Activated naive CD4-positive, alpha-beta T cell (primary cell): ENCODE measurements at places on chromosomes 2 and 18.

DNA sequence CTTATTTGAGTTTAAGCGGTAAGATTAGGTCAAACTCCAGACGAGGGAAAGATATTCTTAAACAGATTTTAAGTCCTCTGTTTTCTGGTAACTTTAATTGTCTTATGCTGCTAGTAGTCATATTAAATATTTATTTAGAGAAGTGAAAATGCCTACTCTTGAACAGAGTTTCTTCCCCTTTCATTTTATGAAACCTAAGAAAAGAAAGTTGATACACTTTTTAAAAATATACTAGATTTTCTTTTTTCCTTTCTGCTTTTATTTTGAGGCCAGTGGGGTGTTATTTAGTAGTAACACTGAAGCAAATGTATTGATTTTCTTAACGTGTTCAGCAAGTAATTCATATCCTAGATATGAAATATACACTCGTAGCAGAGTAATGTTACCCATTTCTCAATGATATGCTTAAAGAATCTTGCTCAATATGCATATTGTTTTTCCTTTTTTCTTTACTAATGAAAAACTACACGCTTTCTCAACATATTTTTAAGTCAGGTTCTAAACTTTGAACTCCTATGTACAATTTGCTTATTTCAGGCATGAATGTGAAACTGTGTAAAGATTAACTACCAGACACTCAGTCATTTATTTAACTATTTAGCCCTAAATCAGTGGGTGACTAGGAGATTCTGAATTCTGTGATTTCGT, 691 bp downstream of the KYNU start:
- DNase-seq: no peak

DNA sequence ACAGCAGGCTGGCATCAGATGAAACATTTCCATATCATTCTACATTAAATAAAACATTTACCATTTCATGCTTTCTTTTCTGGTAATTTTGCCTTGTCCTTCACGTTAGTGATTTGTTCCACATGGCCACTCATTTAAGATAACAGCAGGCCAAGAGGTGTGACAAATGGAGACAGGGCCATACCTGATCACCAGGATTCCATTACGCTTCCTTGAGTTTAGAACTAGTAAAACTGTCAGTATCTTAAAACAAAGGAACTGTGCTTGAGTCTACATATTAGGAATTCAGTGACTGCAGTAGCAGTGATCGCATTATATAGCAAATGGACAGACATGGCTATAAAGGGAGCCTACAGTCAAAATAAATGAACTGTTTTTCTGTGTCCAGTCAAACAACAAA, 155.1 kb upstream of the FSHR start:
- DNase-seq: no peak

- no peak for DNase-seq
Observed at GRCh38 chr2:138277062-138277461, 224.5 kb upstream of the SPOPL start.

GRCh38 chr2:70523996-70524965, 29.3 kb downstream of the TGFA start:
- no peak for DNase-seq

DNA sequence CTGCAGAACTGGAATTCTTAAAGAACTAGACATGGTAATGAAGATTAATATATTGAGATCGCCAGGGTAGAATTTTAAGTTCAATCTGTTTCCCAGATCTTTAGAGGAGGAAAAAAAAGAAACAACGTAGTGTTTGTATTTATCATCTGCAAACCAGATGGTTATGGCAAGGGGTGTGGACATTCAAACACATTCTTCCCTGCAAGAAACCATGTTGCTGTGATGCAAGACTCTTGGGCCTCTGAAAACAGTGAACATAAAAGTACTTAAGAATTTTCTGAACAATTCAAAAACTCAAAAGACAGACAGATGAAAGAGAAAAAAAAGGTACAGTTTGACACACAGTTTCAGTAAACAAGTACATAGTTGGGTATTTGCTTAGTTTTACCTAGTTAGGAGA, 35.6 kb downstream of the COL5A2 start:
- DNase-seq: no peak

GRCh38 chr2:84768840-84769239, 112.0 kb downstream of the TRABD2A start:
- DNase-seq: no peak

DNA sequence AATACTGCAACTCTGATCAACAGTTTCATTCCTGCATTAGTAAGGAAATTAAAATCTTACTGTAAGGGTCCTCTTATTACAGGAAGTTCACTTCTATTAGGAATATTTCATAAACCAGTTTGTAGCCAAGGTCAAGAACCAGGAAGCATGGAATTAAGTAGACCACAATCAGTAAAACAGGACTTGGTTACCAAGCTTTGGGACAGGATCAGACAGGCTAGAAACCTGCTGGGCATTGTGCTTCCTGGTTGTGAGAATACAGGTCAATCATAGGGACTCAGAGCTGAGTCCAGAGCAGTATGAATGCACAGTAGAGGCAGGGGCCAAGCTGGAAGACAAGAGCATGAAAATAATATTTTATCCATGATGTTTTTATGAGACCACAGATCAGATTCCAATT, 248.0 kb downstream of the IKZF2 start:
- DNase-seq: no peak

- no peak for DNase-seq
Observed at GRCh38 chr18:57918601-57919000, 115.5 kb upstream of the ATP8B1 start.

- DNase-seq: no peak
Observed at GRCh38 chr18:64416990-64417389, 268.1 kb upstream of the LINC00305 start.

DNA sequence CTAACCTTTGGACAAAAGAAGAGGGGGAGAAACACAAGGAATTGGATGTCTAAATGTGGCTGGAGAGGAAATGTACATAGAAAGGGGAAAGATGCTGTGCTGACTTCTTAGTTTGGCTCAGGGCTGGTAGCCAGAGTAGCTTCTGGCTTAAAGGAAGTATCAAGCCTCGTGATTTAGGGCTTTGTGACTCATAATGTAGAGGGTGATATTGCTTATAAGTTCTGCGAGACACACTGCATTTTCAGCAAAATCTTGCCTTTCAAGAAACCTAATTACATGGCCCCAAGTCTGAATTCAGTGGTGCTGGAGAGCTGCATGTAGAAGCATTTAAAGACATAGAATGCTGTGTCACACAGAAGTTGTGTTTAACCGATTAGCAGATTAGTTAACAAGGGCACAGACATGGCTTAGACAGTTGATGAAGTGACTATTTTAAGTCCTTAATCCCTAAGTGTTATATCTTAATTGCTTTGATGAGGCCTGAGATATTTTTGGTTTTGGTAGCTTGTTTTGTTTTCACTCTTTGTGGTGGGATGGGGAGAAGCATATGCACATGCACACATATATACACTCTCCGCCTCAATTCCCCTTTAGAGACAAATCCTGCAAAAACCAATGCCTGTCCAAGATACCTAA, 66.4 kb downstream of the EPAS1 start:
- no peak for DNase-seq

GRCh38 chr2:3180082-3180908, 197.3 kb downstream of the EIPR1 start:
- DNase-seq: no peak

- DNase-seq: no peak
Observed at GRCh38 chr2:176097820-176098365, 1.7 kb upstream of the HOXD12 start.

- no peak for DNase-seq
Observed at GRCh38 chr2:24708537-24709152, 84.5 kb downstream of the PTRHD1 start.

GRCh38 chr2:160252278-160252887, 52.3 kb upstream of the ITGB6 start:
- no peak for DNase-seq

DNA sequence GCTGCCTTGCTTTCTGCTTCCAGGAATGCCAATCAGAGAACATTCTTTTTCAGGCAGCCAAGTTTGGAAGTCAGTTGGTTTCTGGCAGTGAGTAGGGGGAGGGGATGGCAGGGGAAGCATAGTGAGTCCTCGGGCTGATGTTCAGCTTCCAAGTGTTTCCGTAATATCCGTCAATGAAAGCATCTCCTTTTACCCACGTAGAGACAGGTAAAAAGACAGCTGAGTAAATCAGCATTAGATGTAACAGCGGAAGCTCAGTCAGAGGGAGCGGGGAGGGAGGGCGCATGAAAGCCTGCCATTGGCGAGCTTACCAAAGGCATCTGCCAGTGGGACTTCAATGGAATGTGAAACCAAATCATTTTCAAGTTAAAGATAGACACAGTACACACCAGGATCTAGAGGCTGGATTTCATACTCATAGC, 117.1 kb upstream of the DTNA start:
- no peak for DNase-seq

DNA sequence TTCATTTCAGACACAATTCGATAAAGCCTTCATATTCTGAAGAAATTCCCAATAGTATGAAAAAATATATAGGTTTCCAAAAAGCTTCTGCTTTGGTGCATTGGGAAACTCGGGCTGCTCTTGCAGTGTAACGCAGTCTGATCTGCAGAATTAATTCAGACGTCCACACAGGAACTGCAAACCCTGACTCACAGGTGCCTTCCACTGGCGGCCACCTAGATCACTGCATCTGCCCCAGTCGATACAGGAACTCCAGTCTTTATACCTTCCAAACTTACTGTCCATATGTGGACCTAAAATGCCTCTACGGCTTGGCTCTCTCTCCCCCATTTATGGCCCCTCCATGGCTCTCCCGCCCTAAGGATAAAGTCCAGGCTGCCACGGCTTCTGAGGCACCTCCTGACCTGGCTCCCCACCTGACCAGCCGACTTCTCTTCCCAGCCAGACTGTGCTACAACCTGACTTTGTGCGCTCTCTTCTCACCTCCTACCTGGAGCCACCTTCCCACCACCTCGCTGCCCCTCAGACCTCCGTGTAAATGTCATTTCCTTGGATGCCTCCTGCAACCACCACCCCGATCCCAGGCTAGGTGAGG, 39.7 kb downstream of the L3MBTL4 start:
- no peak for DNase-seq

DNA sequence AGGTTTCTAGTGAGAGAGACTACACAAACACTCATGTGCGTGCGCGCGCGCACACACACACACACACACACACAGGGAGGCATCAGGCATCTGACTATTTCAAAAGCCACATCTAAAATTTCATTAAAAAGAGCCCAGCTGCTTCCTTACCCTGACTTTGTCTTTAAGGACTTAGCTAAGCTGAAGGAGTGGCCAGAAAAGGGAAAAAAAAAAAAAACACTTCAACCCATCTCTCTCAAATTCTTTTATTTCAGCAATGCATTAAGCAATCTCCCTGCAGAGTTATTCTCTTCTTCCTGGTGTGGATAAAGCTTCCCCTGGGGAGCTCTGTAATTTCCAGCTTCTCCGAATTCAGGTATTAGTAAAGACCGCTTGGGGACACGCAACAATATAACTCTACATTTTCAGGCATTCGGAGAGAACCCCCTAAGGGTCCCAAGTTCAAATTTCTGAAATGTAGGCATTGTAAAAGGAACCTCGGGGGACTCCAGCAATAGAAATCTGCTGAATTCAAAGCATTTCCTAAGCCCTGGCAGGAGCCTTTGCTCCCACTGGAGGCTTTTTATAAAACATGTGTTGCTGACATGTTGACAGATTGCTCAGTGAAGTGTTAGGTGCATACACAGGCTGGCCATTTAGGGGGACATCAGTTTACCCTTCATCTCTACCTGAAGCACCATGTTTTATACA, 67.0 kb downstream of the ZNF521 start:
- no peak for DNase-seq

GRCh38 chr2:20580690-20581437, 70.0 kb downstream of the HS1BP3 start:
- no peak for DNase-seq

DNA sequence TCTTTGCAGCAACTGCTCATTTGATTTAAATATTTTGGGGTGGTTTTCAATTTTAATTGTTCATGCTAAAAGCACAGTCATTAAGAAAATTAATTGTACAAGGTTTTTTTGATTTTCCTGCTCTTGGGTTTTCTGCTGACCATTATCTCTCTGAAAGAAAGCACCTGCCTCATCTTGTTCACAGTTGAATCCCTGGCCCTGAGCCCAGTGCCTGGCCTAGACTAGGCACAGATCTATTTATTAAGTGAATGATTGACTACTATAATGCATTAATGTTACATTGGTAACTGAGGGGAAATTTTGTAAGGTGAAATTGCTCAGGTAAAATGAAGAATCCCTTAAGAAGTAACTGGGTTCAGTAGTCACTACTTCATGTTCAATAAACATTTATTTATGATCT, 22.0 kb downstream of the IL1RL2 start:
- no peak for DNase-seq

DNA sequence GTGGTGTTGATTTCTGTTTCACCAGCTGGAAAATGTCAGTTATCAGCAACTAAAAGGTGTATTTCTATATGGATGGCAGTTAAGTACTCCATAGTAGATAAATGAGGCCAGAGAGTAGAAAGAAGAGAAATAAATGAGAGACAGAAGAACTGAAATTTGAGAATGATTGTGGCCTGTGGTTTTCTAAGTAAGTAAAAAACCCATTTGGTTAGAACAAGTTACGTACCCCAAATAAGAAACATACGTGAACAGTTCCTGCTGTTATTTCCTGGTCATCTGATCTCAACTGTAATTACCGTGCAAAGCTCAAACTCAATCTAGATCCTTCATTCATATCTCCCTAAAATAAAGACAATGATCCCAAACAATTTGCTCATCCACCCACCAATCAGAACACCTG, 181.3 kb downstream of the PID1 start:
- DNase-seq: no peak

- no peak for DNase-seq
Observed at GRCh38 chr2:85156619-85157018, 23.4 kb downstream of the TCF7L1 start.

- no peak for DNase-seq
Observed at GRCh38 chr2:107062599-107063220, 176.7 kb upstream of the ST6GAL2 start.

DNA sequence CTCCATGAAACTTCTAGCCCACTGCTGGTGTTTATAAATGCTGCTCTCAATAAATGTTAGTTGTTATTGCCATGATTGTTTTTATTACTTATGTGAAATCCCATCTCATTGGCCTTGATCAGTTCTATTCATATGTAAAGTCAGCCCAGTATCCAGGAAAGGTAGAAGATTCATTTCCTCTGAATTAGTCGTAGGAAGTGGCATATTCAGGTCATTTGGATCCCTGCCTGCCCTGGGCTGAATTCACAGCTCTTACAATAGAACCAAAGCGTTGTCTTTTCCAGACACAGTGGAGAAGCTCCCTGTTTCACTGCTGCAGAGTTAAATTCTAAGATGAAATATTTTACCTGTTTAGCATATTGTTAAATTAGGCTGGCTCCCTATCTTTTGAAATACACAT, 70.3 kb downstream of the MAIP1 start:
- no peak for DNase-seq
